ENCODE measurements at places on chromosomes 5 and 9.
A peak's percentile ranks its signal among the peaks of the same experiment; 100 is the strongest.

GRCh38 chr5:101531026-101531425, 627.9 kb upstream of the ST8SIA4 start:
- no peak for DNase-seq

GRCh38 chr9:27791311-27791710, 218.0 kb upstream of the C9orf72 start:
- no peak for DNase-seq

- no peak for DNase-seq
Measured at GRCh38 chr9:80875947-80876346, 813.4 kb downstream of the TLE1 start.

- DNase-seq = peak; percentile 65
Measured at GRCh38 chr9:91734371-91734981, 215.6 kb downstream of the ROR2 start.

DNA sequence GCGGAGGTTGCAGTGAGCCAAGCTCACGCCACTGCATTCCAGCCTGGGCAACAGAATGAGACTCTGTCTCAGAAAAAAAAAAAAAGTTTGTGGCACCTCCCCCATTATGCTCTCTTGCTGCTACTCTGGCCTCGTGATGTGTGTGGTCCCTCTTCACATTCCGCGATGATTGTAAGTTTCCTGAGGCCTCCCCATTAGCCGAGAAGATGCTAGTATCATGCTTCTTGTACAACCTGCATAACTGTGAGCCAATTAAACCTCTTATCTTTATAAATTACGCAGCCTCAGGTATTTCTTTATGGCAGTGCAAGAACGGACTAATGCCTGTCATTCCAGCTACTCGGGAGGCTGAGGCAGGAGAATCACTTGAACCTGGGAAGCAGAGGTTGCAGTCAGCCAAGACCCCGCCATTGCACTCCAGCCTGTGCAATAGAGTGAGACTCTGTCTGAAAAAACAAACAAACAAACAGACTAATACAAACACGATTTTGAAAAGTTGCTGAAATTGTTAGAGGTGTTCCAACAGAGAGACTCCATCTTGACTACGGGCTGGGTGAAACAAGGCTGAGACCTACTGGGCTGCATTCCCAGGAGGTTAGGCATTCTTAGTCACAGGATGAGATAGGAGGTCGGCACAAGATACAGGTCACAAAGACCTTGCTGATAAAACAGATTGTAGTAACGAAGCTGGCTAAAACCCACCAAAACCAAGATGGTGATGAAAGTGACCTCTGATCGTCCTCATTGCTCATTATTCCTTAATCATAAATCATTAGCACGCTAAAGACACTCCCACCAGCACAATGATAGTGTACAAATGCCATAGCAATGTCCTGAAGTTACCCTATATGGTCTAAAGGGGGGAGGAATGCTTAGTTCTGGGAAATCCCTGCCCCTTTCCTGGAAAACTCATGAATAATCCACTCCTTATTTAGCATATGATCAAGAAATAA, 8.3 kb upstream of the AFF4 start:
- no peak for DNase-seq

DNA sequence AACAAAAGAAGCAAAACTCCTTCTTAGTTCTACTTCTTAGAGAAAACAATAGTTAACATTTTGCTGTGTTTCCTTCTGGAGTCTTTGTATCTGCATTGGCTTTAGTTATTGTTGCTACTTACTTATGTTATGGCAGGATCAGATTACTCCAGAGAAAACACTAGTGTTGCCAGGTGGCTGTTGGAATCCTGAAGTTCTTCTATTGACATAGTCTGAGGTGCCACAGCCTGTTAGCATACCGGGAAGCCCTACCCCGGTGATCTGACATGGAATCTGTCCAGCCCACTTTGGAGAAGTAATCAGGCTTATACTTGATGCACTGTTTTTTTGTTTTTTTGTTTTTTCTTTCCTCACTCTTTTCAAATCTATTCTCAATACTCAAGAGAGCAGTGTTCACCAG, 68.5 kb upstream of the CEP78 start:
- DNase-seq = no peak

DNA sequence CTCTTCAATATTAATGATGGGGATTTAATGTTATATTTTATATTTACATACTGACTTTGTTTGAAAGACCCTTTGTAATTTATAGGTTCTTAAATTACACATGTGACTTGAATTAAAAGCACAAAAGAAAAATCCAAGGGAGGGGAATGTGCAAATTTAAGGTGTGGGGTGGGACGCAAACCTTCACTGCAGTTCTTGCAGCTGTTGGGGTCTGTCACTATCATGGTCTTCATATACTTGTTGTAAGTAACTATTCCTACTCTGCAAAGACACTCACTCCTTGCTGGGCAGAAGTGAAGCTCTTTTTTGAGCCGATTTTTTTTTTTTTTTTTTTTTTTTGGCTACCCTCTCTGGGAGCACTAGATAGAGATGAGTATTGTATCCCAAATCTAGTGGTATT, 505.3 kb downstream of the ARHGEF28 start:
- DNase-seq = no peak

DNA sequence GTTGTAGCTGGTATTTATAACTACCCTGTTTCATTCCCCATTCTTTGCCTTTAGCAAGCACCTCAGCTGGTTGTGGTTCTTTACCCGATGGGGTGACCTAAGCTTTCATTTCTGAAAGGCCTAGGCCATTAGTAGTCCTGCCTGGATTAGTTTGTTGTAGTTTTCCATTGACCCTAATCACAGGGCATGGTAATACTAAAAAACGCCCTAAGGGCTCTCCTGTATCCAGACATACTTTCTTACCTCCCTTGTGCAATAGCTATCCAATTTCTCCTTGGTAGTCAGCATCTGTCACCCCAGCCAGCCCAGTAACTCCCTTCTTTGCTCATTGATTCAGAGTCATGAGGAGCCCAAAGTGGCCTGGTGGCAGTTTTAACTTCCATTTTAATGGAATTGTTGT, 24.0 kb downstream of the TMOD1 start:
- DNase-seq = no peak

GRCh38 chr9:17216646-17217045, 81.8 kb downstream of the CNTLN start:
- no peak for DNase-seq

DNA sequence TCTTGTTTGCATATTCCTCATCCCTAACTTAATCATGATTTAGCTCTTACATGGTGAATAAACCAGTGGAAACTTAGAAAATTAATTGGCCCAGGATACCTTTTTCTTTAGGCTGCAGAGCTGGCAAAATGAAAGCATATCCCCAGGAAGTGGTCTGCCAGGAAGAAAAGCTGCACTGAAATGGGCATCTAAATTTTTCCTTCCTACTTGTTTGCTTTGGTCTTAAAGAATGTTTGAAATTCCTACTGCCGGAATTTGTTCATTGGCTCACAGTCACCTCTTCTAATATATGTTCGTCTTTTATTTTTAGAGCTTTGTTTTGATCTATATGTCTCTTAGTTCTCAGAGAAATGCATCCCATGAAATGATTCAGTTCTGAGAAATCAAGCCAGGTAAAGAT, 113.2 kb upstream of the ELL2 start:
- no peak for DNase-seq
